ENCODE measurements at places on chromosomes 2 and 18.

GRCh38 chr2:127448526-127448925 is 30.3 kb downstream of the PROC start:
- DNase-seq, result no peak

GRCh38 chr2:102253753-102254150 is 57.6 kb upstream of the IL1RL1 start:
- DNase-seq, result no peak

DNA sequence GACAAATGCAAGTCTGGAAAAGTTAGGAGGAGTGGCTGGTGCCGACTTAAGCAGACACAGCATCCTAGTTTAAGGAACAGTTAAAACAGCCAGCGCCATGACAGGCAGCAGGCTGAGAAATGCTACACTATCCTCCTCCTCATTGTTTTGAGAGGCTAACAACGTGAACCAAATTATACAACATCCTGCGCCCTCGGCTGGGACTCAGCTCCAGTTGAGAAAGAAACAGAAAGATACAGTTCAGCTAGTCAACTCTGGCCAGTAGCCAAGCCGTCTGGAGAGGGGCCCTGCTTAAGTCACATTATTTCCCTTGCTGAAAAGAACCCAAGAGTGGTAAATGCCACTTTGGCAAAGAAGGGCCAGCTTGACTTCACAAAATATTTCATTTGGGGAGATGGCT is 90.2 kb downstream of the BCL11A start:
- DNase-seq, result no peak

GRCh38 chr2:217250013-217250524 is 390.2 kb upstream of the TNP1 start:
- DNase-seq, result no peak

- no peak for DNase-seq
Measured at GRCh38 chr18:48392268-48392667, 16.9 kb downstream of the ZBTB7C start.

GRCh38 chr2:236706803-236707202 is 137.2 kb downstream of the ACKR3 start:
- no peak for DNase-seq

GRCh38 chr2:59746291-59746690 is 807.2 kb downstream of the BCL11A start:
- no peak for DNase-seq

DNA sequence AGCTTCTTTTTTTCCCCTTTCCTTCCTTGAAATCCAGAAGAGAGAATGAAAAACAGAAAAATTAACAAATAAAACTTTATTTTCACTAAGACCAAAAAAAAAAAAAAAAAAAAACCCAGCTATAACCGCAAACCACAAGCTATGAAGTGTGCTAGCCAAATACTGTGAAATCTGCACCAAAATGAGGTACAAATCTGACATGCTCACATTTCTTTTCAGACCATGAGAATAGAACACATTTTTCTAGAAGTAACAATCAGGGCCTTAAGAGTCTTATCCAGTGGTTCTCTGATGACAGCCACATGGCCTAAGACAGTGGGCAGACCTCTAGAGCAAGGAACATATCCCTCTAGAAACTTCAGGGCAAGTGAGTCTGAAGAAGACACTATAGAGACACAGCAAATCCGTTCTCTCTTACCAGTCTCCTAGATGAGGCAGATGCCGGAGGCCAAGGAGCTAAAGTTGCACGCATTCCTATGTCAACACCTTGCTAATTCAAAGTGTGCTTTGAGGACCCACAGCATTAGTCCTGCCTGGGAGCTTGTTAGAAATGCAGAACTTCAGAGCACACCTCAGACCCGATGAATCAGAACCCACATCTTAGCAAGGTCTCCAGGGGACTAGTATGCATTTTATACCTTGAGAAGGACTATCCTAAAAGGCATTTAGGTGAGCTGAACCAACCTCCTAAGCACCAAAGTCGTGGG is 317.1 kb downstream of the MYCN start:
- DNase-seq, result no peak

DNA sequence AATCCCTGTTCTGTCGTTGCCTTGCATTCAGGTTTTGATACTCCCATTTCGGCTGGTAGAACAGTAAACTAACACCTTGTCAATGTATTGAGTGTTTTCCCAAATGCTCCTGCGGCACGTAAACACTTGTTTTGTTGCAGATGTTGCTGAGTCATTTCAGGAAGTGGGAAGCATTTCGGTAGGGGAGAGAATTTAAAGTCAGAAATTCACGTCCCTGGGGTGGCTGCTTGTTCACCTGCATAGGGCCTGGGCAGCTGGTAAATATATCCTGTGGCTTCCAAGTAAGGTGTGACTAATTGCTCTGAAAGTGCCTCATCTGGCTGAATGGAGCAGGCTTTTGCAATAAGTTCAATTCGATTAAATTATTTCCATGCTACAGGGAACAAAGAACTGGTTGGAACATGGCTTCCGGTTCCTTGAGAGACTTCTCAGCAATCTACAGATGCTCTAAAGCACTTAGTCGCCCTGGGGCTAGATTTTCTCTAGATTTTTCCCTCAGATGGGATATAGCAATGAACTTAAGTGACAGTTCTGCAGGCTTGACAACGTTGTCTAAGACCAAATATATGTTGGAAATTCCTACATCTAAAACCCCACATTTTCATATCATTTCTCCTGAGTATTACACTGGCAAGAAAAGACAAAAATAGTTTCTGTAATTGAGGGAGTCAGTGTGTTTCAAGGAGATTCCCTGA is 5.2 kb downstream of the GALR1 start:
- no peak for DNase-seq

GRCh38 chr2:1860931-1861330 is 116.6 kb upstream of the PXDN start:
- no peak for DNase-seq

All from Caki2 (cell line).